ENCODE measurements at places on chromosomes 12 and 14.

GRCh38 chr12:107515446-107515958 is 170.1 kb upstream of the PWP1 start:
- peak; percentile 41 for DNase-seq

DNA sequence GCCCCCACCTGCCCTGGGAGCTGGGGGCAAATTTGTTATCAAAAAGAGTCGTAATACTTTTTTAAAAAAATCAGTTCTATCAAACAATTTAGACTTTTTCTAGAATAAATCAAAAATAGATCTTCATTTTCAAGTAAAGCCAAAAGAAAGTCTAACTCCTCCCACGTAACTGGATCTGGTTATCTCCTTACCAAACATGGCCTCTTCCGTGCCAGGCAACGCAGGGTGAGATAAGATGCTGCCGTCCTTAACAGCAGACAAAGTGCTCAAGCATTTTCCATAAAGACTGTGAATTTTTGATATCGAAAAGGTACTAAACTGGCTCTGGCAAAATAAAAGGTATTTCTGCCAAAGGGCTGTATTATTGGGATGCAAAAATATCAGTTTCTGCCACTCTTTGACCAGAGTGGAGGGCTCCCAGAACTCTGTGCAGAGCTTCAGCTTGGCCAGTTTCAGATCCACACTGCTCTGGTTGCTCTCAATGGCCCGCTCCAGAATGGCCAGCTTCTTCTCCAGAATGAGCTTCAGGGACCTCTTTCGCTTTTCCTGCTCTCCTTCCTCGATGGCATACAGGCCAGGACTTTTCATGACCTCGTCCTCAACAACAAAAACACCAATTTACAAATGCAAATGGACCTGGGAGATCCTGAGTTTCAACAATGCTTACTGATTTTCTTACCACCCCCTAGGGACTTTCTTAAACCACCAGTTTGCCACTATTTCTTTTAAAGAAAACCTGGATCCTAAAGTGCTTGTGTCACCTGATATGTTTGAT is 29.0 kb downstream of the NRDE2 start:
- DNase-seq = no peak

GRCh38 chr12:51160814-51161459 is 12.0 kb downstream of the TFCP2 start:
- no peak for DNase-seq

DNA sequence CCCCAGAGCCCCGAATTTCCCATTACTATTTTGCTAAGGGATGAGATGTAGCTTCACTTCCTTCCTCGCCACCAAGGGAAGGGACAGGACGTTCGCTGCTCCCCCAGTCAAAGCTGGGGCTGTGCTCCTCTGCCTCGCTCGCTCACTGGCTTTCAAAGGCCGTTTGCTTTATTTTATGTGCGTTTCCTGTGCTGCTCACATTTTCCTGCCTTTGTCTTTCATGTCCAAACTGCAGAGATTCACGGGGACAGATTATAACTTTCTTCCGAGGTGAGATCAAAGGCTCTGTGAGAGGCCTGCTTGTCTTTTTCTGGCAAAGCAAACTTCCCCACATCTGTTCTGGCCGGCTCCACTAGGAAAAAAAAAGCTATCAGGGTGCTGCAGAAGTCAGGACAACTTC is 76.0 kb upstream of the FZD10 start:
- DNase-seq = peak; percentile 6

DNA sequence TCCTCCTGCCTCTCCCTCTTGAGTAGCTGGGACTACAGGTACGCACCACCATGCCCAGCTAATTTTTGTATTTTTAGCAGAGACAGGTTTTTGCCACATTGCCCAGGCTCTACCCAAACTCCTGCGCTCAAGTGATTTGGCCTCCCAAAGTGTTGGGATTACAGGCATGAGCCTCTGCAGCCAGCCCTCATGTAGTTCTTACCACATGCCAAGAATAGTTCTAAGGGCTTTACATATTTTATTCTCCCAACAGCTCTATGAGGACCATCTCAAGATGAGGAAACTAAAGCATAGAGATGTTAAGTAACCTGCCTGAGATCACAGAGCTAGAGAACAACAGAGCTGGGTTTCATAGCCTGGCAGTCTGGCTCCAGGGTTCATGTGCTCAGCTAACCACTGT is 37.9 kb upstream of the ALDH2 start:
- no peak for DNase-seq

- DNase-seq = no peak
Observed at GRCh38 chr14:34129927-34130552, 179.2 kb upstream of the EGLN3 start.

GRCh38 chr12:76952995-76953394 is 74.2 kb upstream of the CSRP2 start:
- no peak for DNase-seq

All from activated CD4-positive, alpha-beta T cell treated with anti-CD3 and anti-CD28 coated beads, Interleukin-2, amount 50 U/mL, for 48 hours (primary cell).